Activated B cell treated with CpG ODN at 0.5 μM for 24 hours (primary cell): ENCODE measurements at places on chromosomes 1 and 21.

DNA sequence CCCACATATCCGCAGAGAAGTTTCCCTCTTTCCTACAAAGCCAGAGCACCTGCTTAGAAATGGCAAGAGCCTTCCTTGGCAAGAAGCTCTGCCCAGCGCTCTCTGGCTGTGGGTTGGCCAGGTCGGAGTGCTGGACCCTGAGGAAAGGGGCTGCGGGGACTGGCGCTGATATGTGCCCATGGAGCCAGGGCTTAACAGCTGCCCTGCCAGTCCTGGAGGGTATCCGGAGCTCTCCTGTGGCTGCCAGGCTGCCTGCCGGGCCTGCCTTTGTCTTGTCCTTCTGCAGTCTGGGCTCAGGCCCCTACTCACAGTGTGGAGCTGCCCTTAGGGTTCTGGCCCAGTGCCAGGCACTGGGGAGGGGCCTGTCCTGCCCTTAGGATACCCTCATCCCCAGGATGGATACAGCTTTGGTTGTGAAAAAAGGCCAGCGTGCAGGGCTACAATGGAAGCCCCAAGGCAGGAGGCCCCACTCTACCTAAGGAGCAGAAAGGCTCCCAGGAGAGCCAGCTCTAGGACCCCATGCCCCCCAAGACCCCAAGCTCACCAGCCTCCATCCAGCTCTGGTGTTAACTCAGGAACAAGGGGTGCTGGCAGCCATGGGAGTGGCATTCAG is 43.4 kb downstream of the KIAA1614 start:
- DNase-seq, result no peak
- peaks cover 3% of the 10 kb centered on the region for H3K4me1 ChIP-seq
- no peaks in the 10 kb centered on the region for H3K27me3 ChIP-seq
- no peak overlapping the region for H3K4me3 ChIP-seq

- H3K27ac ChIP-seq, result no peak overlapping the region
- DNase-seq, result no peak
- H3K27me3 ChIP-seq, result no peaks in the 10 kb centered on the region
- H3K36me3 ChIP-seq, result no peaks in the 10 kb centered on the region
- no peaks in the 10 kb centered on the region for H3K4me1 ChIP-seq
Measured at GRCh38 chr1:95583661-95584210, 349.7 kb downstream of the RWDD3 start.

- H3K27me3 ChIP-seq, result peaks cover 43% of the 10 kb centered on the region
- no peaks in the 10 kb centered on the region for H3K4me1 ChIP-seq
- H3K27ac ChIP-seq, result no peak overlapping the region
- H3K36me3 ChIP-seq, result no peaks in the 10 kb centered on the region
- H3K4me3 ChIP-seq, result no peak overlapping the region
Measured at GRCh38 chr21:44684483-44684882, 2.5 kb upstream of the KRTAP12-1 start.

DNA sequence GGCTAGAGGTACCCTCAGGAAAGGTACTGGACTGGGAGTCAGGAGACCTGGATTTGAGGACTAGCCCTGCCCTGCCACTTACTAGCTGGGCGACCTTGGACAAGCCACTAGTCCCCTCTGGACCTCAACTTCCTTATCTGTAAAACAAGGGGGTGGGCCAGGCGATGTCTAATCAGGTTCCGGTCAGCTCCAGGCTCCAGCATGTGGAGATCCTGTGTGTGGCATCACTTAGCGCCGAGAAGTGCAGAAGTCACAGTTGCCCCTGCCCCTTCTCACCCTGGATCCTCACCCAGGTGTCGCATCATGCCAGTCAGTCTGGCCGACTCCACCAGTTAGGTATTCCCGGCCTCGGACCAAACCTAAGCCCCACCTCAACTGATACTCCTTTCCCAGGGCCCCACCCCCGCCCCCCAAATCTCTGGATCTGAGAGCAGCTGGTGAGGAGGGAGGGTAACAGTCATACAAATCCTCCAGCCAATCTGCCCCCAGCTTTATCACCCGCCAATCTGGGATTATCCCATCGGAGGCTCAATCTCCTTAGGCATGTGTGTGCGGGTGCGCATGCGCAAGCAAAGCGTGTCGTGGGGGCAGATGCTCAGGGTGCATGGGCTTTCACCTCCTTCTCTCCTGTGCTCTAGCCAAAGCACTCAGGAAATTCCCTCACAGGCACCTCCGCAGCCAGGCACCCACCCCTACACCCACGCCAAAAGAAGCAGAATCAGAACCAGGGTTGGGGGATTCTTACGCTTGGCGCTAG is 5.4 kb downstream of the CELF3 start:
- DNase-seq, result no peak
- H3K4me3 ChIP-seq, result no peak overlapping the region
- H3K27ac ChIP-seq, result no peak overlapping the region
- H3K4me1 ChIP-seq, result peaks cover 5% of the 10 kb centered on the region

- no peak for DNase-seq
- H3K4me3 ChIP-seq, result no peak overlapping the region
- H3K36me3 ChIP-seq, result no peaks in the 10 kb centered on the region
- H3K4me1 ChIP-seq, result no peaks in the 10 kb centered on the region
Measured at GRCh38 chr1:65113298-65113697, 34.7 kb upstream of the AK4 start.

DNA sequence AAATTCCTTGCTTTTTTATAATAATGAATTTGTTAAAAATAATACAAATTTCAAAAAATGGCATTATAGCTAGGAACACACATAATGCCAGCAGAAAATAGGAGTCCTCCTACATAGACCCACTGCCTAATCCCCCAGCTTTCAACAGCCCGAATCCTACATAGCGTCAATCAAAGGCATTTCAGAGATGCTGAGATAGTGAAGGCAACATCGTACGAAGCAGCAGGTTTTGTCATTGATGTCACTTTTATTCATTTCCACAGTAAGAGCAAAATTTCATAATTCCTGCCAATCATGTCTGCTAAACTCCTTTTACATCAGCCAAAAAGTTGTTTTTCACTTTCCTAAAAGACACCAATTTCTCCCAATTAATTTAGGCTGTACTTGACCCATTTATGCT is 94.1 kb downstream of the GREM2 start:
- DNase-seq, result no peak
- H3K27me3 ChIP-seq, result no peaks in the 10 kb centered on the region
- no peaks in the 10 kb centered on the region for H3K36me3 ChIP-seq
- no peak overlapping the region for H3K4me3 ChIP-seq
- H3K4me1 ChIP-seq, result no peaks in the 10 kb centered on the region

- DNase-seq, result no peak
- no peaks in the 10 kb centered on the region for H3K36me3 ChIP-seq
- H3K4me1 ChIP-seq, result no peaks in the 10 kb centered on the region
- H3K27ac ChIP-seq, result no peak overlapping the region
- H3K4me3 ChIP-seq, result no peak overlapping the region
Measured at GRCh38 chr21:29892379-29892778, 47.4 kb downstream of the GRIK1 start.

- no peaks in the 10 kb centered on the region for H3K4me1 ChIP-seq
- H3K27ac ChIP-seq, result no peak overlapping the region
- H3K36me3 ChIP-seq, result no peaks in the 10 kb centered on the region
- no peak overlapping the region for H3K4me3 ChIP-seq
- no peak for DNase-seq
Measured at GRCh38 chr1:17292299-17293160, 15.5 kb upstream of the PADI4 start.

GRCh38 chr1:244710474-244711062 is 57.6 kb downstream of the DESI2 start:
- no peaks in the 10 kb centered on the region for H3K4me1 ChIP-seq
- H3K36me3 ChIP-seq, result peaks cover 9% of the 10 kb centered on the region

DNA sequence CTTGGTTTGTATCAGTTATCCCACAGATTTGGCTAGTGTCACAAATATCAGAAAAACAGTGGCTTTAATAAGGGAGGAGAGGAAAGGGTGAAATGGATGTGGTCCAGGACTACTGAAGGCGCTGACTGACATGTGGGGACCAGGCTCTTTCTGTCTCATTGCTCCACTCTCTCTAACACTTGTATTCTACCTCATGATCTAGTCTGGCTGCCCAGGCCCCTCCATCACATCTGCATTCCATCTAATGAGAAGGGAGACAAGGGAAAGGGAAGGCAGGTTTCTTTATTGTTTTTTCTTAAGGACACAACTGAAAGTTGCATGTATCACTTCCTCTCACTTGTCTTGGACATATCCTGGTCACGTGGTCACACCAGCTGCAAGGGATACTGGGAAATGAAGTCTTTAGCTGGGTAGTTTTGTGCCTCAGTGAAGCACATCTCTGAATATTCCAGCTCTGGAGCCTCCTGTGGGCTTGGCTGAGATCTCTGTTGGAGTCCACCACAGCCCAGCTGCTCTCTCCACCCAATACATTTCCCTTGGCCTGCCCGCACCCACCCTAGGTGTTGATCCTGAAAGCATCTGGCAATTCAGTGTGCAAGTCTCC is 42.0 kb upstream of the PADI2 start:
- no peak overlapping the region for H3K4me3 ChIP-seq
- no peak for DNase-seq
- H3K36me3 ChIP-seq, result no peaks in the 10 kb centered on the region
- H3K27ac ChIP-seq, result no peak overlapping the region

DNA sequence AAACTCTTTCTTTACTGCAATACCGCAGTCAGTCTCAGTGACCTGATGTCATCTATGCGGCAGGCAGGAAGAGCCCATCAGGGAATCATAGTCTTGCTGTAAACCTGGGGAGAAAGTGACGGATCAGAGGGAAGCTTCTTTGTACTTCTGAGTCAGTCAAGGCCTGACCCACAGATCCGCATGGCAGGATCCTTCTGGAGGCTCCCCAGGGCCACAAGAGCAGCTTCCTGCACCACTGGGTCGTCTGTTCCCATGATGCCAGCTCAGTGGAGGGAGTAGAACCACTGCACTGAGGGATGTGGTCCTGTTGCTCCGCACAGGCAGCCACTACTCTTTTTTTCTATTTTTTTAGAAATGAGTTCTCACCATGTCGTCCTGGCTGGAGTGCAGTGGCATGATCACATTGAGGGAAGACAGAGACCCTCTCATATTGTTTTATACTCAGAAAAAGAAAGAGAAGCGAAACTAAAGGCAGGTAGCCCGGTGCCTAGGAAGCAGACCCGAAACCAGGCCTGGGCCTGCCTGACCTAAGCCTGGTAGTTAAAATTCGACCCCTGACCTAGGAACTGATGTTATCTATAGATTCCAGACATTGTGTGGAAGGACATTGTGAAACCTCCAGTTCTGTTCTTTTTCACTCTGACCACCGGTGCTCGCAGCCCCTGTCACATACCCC is 6.3 kb upstream of the ERVH48-1 start:
- DNase-seq, result no peak
- H3K4me1 ChIP-seq, result peaks cover 6% of the 10 kb centered on the region
- H3K27me3 ChIP-seq, result no peaks in the 10 kb centered on the region
- H3K36me3 ChIP-seq, result no peaks in the 10 kb centered on the region
- H3K4me3 ChIP-seq, result no peak overlapping the region

DNA sequence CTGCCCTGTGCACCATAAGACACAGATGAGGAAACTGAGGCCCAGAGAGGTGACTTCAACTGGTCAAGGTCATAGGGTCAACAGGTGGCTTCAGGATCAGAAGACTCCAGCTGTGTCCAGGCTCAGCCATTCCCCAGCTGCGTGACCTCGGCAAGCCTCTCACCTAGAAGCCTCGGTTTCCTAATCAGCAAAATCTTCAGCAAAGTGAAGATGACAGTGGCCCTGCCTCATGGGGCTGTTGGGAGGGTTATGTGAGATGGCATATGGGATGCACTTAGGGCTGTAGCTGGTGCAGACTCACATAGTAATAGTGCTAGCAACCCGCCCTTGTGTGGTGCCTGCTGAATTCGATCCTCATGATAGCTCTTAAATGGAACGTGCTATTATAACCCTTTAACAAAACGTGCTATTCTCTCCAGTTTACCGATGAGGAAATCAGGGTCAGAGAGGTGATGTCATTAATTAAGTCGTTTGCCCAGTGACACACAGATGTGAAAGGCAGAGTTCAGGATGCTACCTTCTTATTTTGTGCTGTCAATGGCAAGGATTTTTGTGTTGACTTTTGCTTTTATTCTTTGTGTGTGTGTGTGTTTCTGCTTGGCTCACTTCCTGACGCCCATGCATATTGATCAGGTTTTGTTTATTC is 472.9 kb downstream of the MATN1 start:
- no peaks in the 10 kb centered on the region for H3K4me1 ChIP-seq
- H3K27ac ChIP-seq, result no peak overlapping the region
- peaks cover 2% of the 10 kb centered on the region for H3K27me3 ChIP-seq

DNA sequence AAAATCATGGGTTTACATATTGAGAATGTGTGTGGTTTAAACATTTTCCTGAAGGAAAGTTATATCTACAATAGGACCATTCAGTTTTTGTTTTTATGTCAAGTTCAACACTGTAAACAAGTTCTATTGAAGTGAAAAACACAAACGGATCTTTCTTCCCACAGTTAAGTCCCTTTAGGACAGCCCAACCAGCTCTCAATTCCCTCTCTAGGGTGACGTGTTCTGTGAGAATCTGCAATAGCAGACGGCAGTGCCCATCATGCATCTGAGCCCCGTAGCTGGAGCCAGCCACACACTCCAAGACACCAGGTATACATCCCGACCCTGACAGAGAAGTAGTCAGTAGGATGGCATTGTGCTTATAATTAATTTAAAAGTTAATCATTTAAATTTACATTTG is 26.3 kb upstream of the IVNS1ABP start:
- no peak for DNase-seq
- no peaks in the 10 kb centered on the region for H3K27me3 ChIP-seq
- H3K27ac ChIP-seq, result no peak overlapping the region
- peaks cover 50% of the 10 kb centered on the region for H3K4me1 ChIP-seq

DNA sequence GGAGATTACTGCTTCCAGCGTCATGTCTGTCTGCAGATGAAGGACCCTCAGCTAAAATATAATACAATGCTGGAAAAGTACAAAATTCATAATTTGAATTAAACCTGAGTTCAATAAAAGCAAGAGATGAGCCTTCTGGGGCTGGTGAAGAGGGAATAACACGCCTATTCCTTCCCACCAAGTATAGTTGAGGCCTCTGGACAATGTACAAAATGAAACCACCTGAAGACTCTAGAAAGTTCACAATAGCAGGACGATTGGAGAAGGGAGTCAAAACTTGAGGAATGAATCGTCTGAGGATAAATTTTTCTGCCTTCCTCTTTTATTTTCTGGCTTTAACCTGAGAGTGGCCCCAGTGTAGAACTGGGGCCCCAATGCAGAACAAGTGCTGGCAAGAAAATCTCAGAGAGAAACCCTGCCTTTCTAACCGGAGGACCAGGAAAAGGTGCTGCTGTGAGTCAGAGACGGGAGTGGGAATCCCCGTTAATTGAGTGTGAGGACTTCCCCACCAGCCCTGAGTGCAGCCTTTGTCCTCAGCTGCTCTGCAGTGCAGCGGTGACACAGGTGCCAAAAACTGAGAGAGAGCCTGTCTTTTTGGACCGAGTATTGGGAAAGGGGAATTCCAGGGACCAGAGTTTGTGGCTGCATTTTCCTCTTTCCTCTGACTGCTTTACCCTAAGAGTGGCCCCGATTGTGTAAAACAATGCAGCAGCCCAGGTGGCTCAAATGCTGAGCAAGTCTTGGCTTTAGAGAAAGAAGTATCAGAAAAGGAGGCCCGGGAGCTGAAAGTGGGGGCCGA is 264.9 kb downstream of the DYRK1A start:
- DNase-seq, result no peak
- H3K36me3 ChIP-seq, result no peaks in the 10 kb centered on the region
- no peak overlapping the region for H3K27ac ChIP-seq
- H3K4me3 ChIP-seq, result no peak overlapping the region
- peaks cover 35% of the 10 kb centered on the region for H3K27me3 ChIP-seq
